Colonic mucosa (tissue), 4 donors: ENCODE measurements at places on chromosomes 2 and 18.

DNA sequence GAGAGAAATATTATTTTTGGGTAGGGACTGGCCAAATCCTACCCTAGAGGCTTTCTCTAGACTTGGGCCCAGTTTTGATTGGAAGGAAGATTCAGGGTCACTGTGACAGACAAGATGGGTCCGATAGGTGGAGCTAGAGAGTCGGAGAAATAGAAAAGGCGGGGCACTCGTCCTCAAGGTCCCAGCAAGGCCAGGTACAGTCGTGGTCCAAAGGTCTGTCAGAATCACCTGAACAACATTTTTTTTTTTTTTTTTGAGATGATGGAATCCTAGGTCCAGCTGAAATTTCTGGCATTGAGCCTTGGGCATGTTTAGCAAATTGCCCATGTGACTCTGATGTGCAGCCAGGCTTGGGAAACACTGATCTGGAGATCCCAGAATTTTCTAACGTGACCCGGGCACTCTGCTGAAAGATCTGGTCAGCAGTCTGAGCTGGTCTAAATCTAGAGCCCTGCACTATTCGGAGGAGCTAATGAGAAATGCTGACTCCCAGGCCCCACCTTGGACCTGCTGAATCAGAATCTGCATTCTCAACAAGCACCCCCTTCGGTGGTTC is 23.0 kb upstream of the NTSR2 start:
- peaks cover 2% of the 10 kb centered on the region for H3K4me1 ChIP-seq
- no peak overlapping the region for H3K27ac ChIP-seq
- peak; percentile 85 for DNase-seq
- H3K36me3 ChIP-seq, result no peaks in the 10 kb centered on the region
- H3K4me3 ChIP-seq, result no peak overlapping the region

DNA sequence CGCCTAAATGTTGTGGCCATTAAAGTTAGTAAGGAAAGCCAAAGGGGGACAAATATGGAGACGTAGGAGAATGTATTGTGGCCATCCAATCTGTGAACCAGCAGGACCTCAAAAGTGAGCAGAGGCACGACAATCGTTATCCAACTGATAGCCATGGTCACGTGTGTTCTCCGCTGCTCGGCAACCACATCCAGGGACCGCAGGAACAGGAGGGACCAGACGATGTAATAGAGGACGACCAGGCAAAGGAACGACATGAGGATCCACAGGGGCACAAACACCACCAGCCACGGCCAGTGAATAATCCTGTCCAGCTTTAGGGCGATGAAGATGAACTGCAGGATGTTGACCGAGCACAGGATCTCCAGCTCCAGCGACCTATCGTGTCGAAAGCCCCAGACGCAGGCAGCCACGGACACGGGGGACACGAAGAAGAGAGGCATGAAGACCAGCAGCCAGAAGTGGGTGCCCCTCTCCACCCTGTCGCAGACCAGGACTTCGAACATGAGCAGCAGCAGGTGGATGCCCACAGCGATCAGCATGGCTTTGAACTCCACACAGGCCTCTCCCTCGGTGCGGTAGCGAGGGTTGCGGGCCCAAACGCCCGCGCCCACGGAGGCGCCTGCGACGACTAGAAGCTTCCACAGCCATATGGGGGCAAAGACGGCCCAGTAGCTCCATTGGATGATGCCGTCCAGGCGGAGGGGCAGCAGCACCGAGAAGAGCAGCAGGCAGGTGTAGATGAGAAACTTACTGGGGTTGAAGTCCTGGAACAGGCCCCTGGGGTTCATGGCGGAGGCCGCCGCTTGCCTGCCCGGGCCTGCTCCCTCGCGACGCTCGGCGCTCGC is 790 bp downstream of the TMEM185B start:
- H3K27ac ChIP-seq, result peak overlapping the region; percentile 76
- H3K4me1 ChIP-seq, result peaks cover 4% of the 10 kb centered on the region
- no peaks in the 10 kb centered on the region for H3K27me3 ChIP-seq
- H3K4me3 ChIP-seq, result peak overlapping the region; percentile 55
- no peaks in the 10 kb centered on the region for H3K36me3 ChIP-seq

- no peak overlapping the region for H3K4me3 ChIP-seq
- no peak for DNase-seq
- no peak overlapping the region for H3K27ac ChIP-seq
Measured at GRCh38 chr18:46622451-46622850, 34.6 kb downstream of the LOXHD1 start.

- H3K4me3 ChIP-seq, result no peak overlapping the region
- no peaks in the 10 kb centered on the region for H3K27me3 ChIP-seq
- H3K27ac ChIP-seq, result peak overlapping the region; percentile 45
Measured at GRCh38 chr2:102056079-102056581, 64.4 kb downstream of the IL1R2 start.

- H3K27ac ChIP-seq, result no peak overlapping the region
- H3K27me3 ChIP-seq, result no peaks in the 10 kb centered on the region
- H3K4me3 ChIP-seq, result no peak overlapping the region
- no peaks in the 10 kb centered on the region for H3K36me3 ChIP-seq
Measured at GRCh38 chr2:36708041-36708741, 11.7 kb downstream of the VIT start.

DNA sequence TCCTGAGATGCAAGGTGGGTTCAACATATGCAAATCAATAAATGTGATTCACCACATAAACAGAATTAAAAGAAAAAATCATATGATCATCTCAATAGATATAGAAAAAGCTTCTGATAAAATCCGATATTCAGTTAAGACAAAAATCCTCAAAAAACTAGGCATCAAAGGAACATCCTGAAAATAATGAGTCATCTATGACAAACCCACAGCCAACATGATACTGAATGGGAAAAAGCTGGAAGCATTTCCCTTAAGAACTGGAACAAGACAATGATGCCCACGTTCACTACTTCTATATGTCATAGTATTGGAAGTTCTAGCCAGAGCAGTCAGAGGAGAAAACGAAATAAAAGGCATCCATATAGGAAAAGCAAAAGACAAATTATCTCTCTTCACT is 80.4 kb downstream of the MYO3B start:
- H3K4me3 ChIP-seq, result no peak overlapping the region
- H3K4me1 ChIP-seq, result no peaks in the 10 kb centered on the region
- H3K27ac ChIP-seq, result no peak overlapping the region
- no peaks in the 10 kb centered on the region for H3K36me3 ChIP-seq
- H3K27me3 ChIP-seq, result no peaks in the 10 kb centered on the region

GRCh38 chr18:11392292-11392691 is 217.1 kb upstream of the SLC35G4 start:
- no peak overlapping the region for H3K27ac ChIP-seq
- no peak for DNase-seq
- H3K4me1 ChIP-seq, result no peaks in the 10 kb centered on the region
- H3K36me3 ChIP-seq, result no peaks in the 10 kb centered on the region
- no peak overlapping the region for H3K4me3 ChIP-seq

- H3K4me1 ChIP-seq, result no peaks in the 10 kb centered on the region
- DNase-seq, result no peak
- H3K27me3 ChIP-seq, result no peaks in the 10 kb centered on the region
- H3K4me3 ChIP-seq, result no peak overlapping the region
Measured at GRCh38 chr2:234364661-234365060, 132.2 kb downstream of the ARL4C start.

- H3K4me3 ChIP-seq, result no peak overlapping the region
- DNase-seq, result no peak
- H3K27me3 ChIP-seq, result no peaks in the 10 kb centered on the region
- H3K4me1 ChIP-seq, result no peaks in the 10 kb centered on the region
Measured at GRCh38 chr2:128038411-128038810, 10.6 kb upstream of the SAP130 start.

- H3K27me3 ChIP-seq, result no peaks in the 10 kb centered on the region
- no peak overlapping the region for H3K27ac ChIP-seq
- H3K4me1 ChIP-seq, result peaks cover 4% of the 10 kb centered on the region
- DNase-seq, result no peak
- no peaks in the 10 kb centered on the region for H3K36me3 ChIP-seq
Measured at GRCh38 chr2:156673333-156673615, 237.1 kb downstream of the GPD2 start.

DNA sequence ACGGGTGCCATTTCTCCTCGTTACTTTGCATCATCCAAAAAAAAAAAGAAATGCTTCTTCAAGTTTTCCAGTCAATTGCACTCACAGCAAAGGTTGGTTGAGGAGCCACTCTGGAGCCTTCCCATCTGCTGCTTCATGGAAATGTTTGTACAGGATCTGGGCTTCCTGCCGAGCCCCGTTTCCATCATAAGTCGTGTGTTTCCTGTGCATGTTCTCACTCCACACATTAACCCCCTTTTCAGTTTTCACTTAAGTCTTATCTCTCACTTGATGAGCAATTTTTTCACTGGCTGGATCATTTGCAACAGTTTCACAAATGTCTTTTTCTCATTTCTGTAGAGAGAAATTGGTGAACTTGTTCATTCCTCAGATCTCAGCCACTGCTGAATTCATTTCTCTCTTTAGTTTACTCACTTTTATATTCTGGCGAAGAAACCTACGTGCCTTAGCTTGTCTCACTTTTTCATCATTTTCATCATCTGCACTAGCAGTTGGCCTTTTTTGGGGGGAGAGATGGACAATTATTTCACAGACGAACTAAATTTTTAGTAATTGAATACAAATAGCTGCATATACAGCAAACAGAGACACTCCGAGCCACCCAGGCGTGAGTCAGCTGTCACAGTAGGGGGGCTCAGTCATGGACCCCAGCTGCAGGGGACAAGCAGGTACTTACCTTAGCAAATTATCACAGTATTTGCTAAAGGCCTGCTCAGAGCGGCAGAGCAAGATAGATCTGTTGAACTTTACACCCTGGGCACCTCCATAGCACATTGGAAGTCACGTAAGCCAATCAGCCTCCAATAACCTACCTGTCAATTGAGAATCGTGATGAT is 750.8 kb upstream of the ID2 start:
- DNase-seq, result no peak
- no peak overlapping the region for H3K4me3 ChIP-seq
- no peaks in the 10 kb centered on the region for H3K4me1 ChIP-seq
- H3K27me3 ChIP-seq, result no peaks in the 10 kb centered on the region
- H3K36me3 ChIP-seq, result no peaks in the 10 kb centered on the region

DNA sequence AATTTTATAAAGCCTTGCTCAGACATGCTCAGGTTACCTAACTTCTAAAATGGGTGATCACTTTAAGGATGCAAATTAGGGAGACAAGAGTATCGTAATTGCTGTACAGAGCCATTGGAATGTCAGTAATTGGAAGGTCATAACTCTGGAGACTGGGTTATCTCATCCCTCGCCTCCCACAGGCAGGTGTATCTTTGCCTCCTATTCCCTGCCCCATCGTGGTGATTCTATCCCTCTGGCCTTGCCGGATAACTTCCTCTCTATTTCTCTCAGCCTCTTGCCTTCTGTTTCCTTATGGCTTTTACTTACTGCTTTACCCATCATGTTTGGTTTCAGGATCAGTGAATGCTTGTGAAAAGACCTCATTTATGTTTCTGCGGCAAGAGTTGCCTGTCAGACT is 2.5 kb downstream of the PDK1 start:
- no peaks in the 10 kb centered on the region for H3K27me3 ChIP-seq
- H3K27ac ChIP-seq, result no peak overlapping the region
- H3K4me1 ChIP-seq, result no peaks in the 10 kb centered on the region
- DNase-seq, result no peak
- no peaks in the 10 kb centered on the region for H3K36me3 ChIP-seq
- no peak overlapping the region for H3K4me3 ChIP-seq

DNA sequence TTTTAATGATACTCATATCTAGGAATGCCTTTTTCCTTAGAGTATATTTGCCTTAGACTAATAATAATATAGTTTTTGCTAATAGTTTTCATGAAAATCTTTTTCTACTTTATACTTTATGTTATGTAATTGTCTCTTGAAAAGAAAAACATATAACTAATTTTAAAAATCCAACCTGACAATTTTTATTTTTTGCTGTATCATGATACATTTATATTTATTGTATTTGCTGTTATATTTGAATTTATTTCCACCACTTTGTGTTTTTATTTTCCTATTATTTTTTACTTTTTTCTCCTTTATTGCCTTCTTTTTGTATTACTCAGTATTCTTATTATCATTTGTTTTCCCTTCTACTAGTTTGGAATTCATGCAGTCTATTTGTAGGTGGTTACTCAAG is 85.4 kb downstream of the MBD5 start:
- no peak overlapping the region for H3K27ac ChIP-seq
- H3K4me3 ChIP-seq, result no peak overlapping the region
- DNase-seq, result no peak

DNA sequence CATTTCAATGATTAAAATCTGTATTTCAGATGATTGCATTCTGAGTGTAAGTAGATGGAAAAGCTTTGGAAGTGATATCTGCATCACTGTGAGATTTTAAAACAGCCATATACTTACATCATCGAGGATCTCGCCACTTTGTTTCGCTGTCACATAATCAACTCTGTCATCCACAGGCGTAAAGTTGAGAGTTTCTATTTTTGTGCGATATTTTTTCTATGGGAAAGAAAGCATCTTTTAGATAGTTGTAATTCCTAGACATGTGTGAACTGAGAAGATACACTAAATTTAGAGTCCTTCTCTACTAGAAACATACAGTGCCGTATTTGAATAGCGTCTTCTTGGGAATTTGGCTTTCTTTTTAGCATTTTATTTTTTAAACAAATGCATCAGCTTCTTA is 158.8 kb downstream of the RIF1 start:
- no peaks in the 10 kb centered on the region for H3K36me3 ChIP-seq
- no peak overlapping the region for H3K4me3 ChIP-seq
- no peak overlapping the region for H3K27ac ChIP-seq

- no peaks in the 10 kb centered on the region for H3K36me3 ChIP-seq
- DNase-seq, result no peak
- no peak overlapping the region for H3K27ac ChIP-seq
- H3K4me3 ChIP-seq, result no peak overlapping the region
Measured at GRCh38 chr2:108825254-108825653, 38.7 kb downstream of the CCDC138 start.

DNA sequence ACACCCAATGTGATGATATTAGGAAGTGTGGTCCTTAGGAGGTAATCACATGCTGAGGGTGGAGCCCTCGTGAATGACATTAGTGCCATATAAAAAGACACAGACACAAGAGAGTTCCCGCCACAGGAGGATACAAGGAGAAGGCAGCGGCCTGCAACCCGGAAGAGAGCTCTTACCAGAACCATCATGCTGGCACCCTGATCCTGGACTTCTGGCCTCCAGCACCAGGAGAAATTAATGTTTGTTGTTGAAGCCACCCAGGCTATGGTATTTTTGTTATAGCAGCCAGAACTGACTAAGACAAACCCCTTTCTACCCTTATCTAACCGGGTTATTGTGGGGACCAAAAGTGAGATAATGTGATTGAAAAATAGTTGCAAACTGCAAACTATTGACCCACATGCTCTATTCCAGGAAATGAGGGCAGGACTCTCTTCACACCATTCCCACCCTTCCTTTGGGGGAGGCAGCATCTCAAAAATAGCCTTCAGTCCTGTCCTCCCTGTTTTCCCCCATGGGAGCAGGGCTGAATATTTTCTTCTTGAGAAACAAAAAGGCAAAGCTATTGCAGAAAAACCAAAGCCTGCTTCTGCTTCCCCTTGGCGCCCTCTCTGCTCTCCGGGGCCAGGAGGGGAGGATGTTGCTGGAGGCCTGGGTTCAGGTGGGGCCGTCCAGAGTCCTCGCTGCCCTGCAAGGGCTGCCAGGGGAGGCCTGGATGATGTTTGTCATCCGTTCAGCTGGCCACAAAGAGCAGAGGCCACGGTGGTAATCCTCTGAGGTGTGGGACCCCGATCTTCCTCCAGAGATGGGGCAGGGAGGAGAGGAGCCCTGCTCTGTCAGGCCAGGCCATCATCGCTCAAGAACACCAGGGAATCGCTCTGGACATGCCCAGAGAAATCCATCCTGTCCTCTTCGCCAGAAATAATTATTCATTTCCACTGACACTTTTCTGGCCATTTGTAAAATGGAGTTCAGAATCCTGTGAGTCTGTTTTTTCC is 73.8 kb upstream of the HAAO start:
- no peaks in the 10 kb centered on the region for H3K27me3 ChIP-seq
- no peaks in the 10 kb centered on the region for H3K36me3 ChIP-seq
- H3K4me3 ChIP-seq, result no peak overlapping the region
- no peaks in the 10 kb centered on the region for H3K4me1 ChIP-seq
